ENCODE measurements at places on chromosomes 7 and 10.

DNA sequence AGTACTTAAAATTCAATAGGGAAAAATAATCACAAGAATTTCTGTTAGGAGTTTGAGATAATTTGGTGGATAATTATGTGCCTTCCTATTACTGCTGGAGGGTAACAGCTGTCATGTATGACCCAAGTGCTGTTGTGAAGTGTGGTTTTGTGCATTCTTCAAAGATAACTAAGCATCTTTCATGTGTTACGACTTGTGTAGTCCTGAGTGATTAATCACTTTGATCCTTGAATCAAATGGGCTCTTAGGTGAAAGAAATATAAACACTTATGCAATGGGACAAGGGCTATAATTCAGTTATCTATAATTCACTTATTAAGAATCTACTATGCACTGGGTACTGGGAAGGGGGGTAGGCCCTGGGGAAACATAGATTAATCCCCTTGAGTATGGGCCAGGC is 89.0 kb downstream of the CH25H start:
- no peak for DNase-seq

DNA sequence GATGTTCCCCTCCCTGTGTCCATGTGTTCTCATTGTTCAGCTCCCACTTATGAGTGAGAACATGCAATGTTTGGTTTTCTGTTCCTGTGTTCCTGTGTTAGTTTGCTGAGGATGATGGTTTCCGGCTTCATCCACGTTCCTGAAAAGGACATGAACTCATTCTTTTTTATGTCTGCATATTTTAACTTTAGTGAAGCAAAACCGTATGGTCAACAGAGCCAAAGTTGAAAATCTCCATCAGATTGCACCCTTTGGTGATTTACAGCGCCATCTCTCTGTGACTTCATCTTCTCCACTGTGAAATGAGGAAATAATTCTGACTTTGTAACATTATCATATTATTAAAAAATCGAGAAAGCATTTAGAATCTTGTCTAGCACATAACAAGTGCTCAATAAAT is 132.3 kb upstream of the PLXDC2 start:
- no peak for DNase-seq

DNA sequence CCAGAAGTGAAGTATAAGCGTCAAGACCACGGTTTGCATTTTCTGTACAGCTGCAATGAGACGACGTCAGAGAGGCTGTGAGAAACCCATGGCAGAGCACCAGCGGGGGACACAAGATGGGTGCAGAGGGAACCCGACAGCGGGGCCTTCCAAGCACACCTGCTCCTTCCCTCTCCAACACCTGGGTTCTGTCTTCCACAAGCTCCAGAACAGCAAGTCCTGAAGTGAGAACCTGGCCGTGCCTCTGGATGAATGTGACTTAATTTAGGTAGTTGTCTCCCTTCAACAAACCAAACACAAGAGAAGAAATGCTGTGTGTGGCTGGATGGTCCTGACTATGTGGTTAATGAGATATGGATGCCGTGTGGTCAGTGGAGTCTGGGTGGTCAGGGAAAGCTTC is 76.1 kb downstream of the ADAM12 start:
- no peak for DNase-seq

GRCh38 chr10:130337305-130337640 is 201.1 kb downstream of the GLRX3 start:
- DNase-seq, result no peak

DNA sequence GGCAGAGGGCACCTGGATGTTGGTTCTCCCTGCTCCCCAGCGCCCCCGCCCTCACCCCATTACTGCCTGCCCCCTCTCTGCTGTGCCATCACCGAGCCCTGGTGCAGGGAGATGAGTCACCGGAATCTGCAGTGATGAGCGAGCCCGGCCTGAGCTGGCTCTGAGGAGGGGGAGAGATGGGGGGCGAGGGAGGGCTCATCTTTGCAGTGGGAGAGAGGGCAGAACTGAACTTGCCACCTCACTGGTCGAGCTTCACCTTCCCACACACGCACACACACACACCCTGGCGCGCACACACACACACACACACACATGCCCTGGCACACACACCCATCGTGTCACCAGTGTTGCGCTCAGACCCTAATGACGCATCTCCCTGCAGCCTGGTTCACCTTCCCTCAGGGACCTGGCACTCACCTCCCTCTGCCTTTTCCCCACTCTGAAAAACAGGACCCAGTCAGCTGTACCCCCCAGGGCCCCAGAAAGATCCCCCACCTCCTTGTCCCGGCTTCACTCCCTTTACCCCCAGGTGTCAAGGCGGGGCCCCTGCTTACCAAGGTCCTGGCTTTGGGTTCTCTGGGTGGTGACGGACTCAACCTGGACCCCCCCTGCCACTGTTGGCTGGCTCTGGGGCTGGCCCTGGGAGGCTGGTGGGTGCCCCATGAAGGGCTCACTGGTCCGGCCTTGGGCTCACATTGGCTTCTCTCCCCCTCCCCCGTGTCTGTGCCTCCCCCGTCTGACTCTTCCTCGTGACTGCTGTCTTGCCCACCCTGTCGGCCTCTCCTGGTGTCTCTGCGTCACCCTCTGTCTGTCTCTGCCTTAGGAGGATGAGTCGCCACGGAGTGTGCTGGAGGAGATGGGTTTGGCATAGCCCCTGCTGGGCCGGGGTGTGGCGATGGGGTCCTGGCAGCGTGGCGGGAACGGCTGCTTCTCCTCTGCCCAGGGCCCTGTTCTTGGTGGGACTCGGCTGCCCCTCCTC is 5.4 kb downstream of the VGF start:
- DNase-seq, result no peak

DNA sequence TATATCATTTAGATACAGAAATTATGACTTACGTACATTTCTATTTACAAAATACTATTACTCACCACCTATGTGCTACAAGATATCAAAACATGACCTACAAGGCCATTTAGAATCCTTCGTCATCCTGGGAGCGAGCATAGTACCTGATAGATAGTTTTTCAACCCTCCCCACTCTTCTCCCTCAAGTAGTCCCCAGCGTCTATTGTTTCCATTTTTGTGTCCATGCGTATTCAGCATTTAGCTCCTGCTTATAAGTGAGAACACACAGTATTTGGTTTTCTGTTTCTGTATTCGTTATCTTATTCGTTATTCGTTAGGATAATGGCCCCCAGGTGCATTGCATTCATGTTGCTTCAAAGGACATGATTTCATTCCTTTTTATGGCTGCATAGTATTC is 28.1 kb downstream of the PNLIPRP2 start:
- DNase-seq, result no peak

Measured in stimulated activated CD4-positive, alpha-beta T cell treated with anti-CD3 and anti-CD28 coated beads, TNF-alpha, amount 100 ng/mL, for 1 hour (primary cell).